ENCODE measurements at places on chromosomes 5 and 9.
A peak's percentile ranks its signal among the peaks of the same experiment; 100 is the strongest.

DNA sequence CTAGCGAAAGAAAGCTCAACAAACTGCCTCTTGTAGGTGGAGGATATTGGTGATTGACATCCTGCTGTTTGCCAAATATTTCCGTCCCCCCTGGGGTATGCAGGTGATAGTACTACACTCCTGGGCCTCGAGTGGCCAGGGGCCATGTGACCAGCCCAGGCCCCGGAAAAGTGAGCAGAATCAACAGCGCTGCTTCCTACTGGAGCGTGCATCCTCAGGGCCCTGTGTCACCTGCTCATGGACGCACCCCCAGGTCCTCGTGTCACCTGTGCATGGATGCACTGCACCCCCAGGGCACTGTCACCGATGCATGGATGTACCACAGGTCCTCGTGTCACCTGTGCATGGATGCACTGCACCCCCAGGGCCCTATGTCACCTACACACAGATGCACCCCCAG, 43.8 kb downstream of the ADAMTS16 start:
- no peak for DNase-seq

GRCh38 chr5:34534523-34535103, 121.5 kb upstream of the RAI14 start:
- no peak for DNase-seq

- DNase-seq, result peak; percentile 65
Observed at GRCh38 chr5:141692919-141693725, 11.1 kb upstream of the ARAP3 start.

GRCh38 chr9:16628413-16628812, 242.1 kb downstream of the BNC2 start:
- no peak for DNase-seq

- no peak for DNase-seq
Observed at GRCh38 chr5:130884023-130884422, 281.0 kb downstream of the HINT1 start.

- DNase-seq, result no peak
Observed at GRCh38 chr9:115291841-115292240, 173.9 kb upstream of the TNC start.

DNA sequence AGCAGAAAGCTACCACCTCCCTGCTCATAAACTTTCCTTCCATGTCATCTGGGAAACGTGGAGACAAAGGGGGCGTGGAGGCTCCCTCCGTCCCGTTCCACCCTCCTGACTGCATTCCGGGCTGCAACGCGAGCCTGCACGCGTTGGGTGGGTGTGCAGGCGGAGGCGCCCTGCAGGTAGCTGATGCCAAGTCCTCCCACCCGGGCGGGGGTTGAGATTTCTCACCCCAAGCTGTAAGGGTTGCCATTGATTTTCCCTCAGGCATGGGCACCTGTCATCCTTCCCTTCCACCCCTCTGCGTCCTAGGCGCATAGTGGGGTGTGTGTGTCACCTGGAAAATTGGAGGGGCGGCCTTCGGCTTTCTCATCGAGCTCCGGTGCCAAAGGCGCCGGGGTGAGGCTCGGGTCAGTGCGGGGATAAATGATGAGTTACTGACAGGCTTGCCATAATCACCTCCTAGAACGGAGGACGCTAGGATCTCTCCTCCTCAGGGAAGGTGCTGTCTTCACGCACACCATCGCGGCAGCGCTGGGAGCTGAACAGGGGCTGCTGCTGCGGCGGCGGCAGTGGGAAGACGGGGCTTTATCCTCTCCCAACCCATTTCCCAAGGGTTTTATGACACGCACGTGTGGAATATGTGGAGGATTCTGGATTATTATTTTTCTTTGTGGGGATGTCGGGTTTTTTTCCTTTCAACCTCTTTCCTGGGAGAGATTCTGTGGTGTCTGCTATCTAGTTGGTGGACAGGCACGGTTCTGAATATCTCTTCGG, 973 bp downstream of the PLPPR1 start:
- no peak for DNase-seq

- DNase-seq, result no peak
Observed at GRCh38 chr9:75039801-75040200, 11.7 kb upstream of the CARNMT1 start.

GRCh38 chr5:142572006-142572405, 113.9 kb downstream of the FGF1 start:
- DNase-seq, result no peak

DNA sequence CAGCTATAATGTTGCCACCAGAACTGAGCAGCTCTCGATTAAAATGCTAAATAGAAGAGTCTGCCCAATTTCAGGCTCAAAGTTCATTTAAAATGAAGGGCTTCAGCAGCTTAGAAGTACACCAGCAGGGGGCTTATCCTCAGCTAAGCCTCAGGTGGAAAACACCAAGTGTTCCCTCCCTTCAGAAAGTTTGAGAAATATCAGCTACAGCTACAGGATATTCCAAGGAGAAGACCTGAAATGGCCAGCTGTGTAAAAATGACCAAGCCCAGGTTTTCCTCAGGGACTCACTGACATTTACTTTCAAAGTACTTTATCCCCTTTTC, 395.4 kb downstream of the DTWD2 start:
- no peak for DNase-seq

DNA sequence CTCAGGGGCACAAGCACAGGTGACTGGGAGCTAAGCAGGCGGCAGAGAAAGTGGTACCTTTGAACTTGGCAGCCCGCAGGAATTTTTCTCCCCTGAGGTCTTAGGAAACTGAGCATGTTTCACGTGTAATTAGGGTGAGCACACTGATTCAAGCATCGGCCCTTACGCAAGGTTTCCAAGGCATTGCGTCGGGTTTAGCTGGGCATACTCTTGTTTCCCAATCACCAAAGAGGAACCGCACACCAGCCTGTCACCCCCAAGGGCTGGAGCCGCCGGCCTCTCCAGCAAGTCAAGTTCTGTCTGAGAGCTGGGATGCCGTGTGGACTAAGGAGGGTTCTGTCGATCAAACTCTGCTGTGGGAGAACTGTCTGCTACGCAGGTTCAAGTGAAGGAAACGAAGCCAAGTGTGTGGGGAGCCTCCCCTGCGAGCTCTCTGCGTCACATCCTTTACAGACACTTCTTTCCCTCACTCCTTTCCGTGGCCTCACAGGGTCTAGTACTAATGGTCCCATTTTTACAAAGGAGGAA, 53.0 kb downstream of the ERGIC1 start:
- DNase-seq, result no peak

- no peak for DNase-seq
Observed at GRCh38 chr9:16348531-16348930, 521.9 kb downstream of the BNC2 start.

- no peak for DNase-seq
Observed at GRCh38 chr9:130432796-130433167, 12.0 kb upstream of the ASS1 start.

- DNase-seq, result no peak
Observed at GRCh38 chr9:4497855-4498254, 7.6 kb downstream of the SLC1A1 start.
